NCI-H526 treated with DMSO at 0.1 percent for 48 hours (cell line): ENCODE measurements at places on chromosomes 4 and X.

DNA sequence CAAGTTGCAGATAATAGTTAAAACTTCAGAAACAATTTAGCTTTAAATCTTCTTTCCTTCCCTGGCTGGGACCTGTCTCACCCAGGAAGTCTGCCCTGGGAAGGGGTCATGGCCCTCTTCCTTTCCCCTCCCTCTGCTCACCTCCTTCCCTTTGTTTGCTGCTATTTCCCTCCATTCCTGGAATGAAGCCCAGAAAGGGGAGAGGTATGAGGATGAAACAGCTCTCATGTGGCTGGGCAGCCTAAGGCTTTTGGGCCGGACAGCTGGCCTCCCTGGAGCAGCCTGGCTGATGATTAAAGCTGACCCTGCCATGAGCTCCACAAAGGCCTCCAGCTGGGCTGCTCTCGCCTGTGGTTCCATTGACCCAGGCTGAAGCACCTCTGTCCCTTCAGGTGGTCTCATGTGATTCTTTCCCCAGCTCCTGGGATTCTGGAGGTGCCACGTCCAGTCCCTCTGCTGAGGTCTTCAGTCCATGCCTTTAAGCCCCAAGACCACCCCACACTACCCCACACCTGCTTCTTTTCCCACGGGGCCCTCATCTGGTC is 202.1 kb downstream of the PTTG2 start:
- DNase-seq: no peak

- DNase-seq: peak; percentile 72
Observed at GRCh38 chrX:9899640-9900111, 67.5 kb upstream of the CLDN34 start.

DNA sequence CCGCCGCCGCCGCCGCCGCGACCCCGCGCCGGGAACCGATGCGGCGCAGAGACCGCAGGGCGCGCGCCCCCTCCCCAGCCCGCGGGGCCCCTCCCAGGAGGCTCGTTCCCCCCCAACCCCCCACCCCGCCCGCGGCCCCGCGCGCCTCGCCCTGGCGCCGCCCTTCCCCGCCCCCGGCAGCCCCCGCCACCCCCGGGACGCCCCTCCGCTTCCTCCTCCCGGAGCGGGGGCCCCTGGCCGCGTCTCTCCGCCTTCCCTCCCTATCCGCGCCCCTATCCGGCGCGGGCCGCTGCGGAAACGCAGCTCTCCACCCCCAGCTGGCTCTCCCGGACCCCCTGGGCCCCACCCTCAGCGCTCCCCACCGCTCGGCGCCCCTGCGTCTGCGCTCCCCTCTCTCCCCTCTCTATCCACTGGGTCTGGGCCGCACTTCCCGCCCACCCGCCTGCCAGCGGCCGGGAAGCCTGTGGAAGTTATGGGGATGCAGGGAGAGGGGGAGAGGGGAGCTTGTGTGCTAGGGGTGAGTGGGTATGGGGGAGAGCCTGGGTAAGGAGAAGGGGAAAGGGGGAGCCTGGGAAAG is at the start of gene TMEM271:
TSS of gene TMEM271 (minus strand) at position 51 of the 577 bp plus-strand sequence. CDS start 233 bp downstream, outside the sequence.
- no peak for DNase-seq

DNA sequence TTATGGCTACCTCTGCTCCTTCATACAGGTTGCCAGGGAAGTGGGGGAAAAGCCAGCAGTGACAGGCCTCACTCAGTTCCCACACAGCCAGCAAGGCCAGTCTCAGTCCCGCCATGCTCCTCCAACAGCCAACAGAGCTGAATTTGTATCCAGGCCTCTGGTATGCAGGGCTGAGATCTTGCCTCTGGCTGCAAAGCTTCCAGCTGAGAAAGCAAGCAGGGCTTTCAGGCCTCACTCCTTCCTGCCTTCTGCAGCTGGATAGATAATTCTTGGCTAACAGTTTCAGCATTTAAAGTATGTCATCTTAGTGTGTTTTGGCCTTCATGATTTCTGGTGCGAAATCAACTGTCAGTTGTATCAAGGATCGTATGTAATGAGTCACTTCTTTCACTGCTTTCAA is 103.6 kb downstream of the GNL3L start:
- no peak for DNase-seq

DNA sequence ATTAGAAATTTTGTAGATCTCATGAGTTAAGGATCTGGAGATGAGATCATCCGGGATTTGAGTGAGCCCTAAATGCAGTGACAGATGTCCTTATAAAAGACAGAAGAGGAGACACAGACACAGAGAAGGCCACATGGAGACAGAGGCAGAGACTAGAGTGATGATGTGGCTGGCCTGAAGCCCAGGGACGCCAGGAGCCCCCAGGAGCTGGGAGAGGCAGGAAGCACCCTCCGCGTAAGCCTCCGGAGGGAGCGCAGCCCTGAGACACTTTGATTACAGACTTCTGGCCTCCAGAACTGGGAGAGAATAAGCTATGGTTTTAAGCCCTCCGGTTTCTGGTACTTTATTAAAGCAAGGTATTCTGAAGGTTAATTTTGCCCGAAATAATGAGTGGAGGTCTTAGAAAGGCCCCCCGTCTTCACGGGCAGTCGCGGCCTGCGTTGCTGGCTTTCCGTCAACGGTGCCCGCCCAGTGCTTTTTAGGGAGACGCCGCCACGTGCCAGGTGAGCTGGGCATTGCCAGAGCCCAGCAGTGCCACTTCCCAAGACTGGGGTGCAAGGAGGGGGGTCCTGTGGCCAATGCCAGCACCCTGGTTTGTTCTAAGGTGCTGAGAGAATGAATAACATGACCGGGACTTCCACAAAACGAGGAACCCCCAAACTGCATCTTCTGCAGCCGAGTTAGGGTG is 8.1 kb downstream of the DHRSX start:
- DNase-seq: no peak

DNA sequence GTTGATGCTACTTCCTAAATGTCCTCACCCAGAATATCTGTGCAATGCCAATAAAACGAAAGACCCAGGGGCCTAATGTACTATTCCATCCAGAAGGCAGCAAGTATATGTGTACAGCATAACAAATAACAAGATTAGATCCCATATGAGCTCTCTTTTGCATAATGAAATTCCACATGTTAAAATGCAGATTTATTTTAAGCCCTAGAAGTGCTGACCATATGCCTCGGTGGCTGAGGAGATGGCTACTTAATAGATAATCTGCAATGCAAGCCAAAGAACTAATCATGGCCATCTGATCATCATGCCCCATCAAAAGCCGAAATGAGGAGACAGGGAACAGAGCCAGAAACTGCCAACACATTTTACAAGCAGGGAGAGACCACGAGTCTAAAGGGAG is 293.5 kb downstream of the KCNIP4 start:
- DNase-seq: no peak

DNA sequence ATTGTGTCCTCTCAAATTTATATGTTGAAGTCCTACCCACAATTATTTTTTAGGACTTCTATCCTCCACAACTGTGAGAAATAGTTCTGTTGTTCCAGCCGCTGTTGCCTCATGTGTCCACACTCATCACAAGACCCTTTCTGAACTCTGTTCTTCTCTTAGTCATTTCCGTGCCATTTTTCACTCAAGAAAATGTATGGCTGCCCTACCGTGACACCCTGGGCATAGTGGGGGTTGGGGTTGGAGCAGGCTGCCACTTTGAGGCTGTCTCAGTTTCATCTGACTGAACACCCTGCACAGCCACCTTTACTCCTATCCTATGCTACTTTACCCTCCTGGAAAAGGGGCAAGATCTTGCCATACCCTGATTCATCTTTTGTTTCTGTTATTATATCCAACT is 319.1 kb downstream of the TENM3 start:
- no peak for DNase-seq

DNA sequence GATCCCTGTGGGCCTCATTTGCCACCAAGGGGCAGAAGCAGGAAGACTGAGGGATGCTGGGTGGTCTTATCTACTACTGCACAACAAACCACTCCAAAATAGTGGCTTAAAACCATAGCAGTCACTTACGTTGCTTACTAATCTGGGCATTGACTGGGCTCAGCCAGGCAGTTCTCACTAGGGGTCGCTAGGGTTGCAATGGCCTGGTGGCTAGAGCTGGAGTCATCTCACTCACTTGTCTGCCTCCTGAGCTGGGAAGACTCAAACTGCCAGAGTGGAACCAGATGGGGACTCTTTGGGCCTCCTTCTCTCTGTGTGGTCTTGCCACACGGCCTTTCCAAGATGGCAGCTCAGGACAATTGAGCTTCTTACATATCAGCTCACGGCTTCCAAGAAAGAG is 216.3 kb upstream of the BCOR start:
- no peak for DNase-seq

- DNase-seq: no peak
Observed at GRCh38 chr4:106426069-106426468, 57.5 kb upstream of the GIMD1 start.

GRCh38 chr4:39043861-39044363 is 11.7 kb upstream of the TMEM156 start:
- DNase-seq: no peak

GRCh38 chrX:77966361-77966760 is 3.1 kb downstream of the PGAM4 start:
- no peak for DNase-seq
